ENCODE measurements at places on chromosomes 4 and X. TPM values are rescaled to one million over a fixed set of nuclear protein-coding genes. Genes with fewer than 3 reads are reported as not detected.

- no peak for DNase-seq
Observed at GRCh38 chr4:80787306-80787705, 243.2 kb upstream of the BMP3 start.

CT45A1 gene
- not detected for total RNA-seq

DNA sequence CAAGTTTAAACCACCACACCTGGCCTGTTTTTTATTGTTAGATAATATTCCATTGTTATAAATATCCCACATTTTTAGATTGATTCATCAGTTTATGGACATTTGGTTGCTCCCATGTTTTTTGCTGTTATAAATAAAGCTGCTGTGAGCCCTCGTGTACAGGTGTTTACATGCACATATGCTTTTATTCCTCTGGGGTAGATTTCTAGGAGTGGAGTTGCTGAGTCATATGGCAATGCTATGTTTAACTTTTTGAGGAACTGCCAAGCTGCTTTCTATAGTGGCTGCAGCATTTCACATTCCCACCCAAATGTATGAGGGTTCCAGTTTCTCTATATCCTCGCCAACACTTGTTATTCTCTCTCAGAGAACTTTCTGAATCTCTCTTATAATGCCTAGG, 90.5 kb downstream of the TBL1X start:
- no peak for DNase-seq

- no peak for DNase-seq
Observed at GRCh38 chr4:7320206-7320797, 114.4 kb downstream of the PSAPL1 start.

LONRF3 gene
- total RNA-seq, result 9.4 TPM

DNA sequence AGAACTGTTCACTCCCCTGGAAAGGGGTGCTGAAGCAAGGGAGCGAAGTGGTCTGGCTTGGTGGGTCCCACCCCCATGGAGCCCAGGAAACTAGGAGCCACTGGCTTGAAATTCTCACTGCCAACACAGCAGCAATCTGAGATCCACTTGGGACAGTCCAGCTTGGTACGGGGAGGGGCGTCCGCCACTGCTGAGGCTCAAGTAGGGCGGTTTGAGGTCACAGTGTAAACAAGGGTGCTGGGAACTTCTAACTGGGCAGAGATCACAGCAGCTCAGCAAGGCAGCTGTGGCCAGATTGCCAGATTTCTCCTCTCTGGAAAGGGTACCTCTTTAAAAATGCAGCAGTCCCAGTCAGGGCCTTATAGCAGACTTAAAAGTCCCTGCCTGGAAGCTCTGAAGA, 53.9 kb upstream of the GALNTL6 start:
- no peak for DNase-seq

DNA sequence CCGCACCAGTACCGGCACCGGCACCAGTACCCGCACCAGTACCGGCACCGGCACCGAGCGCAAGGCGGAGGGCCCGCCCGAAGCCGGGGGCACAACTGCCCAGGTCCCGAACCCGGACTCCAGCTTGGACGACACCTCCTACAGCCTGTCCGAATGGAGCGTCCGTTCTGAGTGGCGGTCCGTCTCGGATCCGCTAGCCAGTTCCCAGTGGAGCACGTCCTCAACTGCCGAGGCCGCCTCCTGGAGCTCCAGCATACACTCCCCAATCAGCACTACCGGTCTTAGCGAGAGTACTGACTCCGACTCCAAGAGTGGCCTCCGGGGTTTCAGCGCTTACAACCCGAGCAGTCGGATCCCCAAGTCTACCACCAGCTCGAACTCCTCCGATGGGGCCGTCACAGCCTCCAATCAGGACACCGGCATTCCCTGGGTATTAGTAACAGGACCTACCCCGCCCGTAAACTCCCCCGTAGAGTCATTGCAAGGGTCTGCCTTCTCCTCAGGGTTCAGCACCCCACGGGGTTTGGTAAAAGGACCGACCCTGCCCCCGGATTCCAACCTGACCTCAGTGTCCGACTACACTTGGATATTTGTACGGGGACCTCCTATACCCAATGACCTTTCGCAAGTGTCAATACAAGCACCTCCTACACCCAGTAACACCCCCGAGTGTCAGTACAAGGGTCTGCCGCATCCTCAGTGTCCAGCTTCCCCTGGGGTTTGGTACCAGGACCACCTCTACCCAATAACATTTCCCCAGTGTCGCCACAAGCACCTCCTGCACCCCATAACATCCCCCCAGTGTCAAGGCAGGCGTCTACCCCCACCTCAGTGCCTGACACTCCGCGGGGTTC, 721 bp upstream of the MAOA start:
- DNase-seq, result peak; percentile 43
